ENCODE measurements at places on chromosomes 6 and 20.

DNA sequence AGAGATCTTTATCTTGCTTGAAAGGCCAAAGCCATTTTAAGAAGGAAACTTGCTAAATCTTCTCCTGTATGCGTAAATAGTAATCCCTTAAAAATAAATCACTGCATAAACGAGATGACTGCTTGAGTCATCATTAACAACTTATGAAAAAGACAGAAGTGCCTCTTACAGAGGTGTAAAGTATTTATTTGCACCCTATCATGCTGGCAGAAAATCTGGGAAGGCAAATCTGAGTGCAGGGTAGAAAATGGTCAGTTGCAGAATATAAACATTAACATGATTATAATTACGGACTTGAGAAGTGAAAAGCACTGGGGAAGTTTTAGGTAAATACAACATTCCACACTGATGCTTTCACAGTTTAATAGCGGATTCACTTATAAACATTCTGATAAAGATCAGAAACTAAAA is 67.5 kb upstream of the FBXO30 start:
- peak; percentile 10 for DNase-seq

DNA sequence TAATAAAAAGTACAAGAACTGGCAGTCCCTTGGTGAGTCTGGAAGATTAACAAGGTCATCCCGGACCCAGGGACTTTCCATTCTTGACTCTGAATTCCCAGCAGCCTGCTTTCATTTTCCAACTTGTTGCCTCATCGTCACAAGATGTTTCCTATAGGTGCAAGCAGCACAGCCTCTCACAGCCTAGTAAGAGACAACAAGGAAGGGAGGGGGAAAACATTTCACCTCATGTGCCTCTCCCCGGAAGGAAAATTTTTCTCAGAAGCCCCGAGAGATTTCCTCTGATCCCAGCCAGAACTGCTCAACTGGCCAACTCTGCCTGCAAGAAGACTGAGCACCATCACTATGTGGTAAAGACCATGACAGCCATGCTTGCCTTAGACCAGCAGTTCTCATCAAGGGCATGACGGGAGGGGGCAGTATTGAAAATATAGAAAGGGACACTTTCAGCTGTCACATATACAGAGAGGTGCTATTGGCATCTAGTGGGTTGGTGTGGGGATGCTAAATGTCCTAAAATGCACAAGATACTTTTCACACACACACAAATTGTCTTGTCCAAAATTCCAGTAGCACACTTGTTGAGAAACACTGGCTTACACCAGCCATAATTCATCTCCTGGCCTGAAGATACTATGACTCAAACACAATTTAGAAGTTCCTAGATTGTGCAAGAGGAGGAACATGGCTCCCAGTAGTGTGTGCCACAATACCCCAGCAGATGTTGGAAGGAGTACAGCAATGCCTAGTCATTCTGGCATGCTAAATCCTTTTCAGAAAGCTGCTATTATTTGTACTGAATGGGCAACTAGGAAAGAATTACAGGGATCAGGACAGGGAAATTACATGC is 10.8 kb upstream of the WTAP start:
- DNase-seq, result peak; percentile 92

GRCh38 chr6:44271406-44271723 is 1.1 kb downstream of the TMEM151B start:
- no peak for DNase-seq

DNA sequence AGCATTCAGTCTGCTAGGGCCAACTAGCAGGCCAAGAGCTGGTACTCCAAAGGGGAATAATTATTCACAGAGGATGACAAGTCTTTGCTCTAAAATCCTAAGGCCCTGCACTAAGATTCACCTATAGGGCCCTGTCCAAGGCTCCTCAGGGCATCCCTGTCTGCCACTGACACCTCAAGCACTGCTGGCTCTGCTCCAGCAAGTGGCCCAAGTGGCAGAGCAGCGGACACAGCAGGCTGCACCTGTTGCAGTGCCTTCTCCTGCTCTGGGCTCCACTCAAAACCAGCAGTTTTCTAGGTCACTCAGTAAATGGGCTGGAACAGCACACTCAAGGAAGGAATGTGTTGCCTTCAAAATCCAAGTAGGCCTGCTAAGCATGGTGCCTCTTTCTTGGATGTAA is 36.4 kb upstream of the SMOC2 start:
- no peak for DNase-seq

- DNase-seq, result no peak
Measured at GRCh38 chr20:60213126-60213893, 255.1 kb downstream of the CDH26 start.

DNA sequence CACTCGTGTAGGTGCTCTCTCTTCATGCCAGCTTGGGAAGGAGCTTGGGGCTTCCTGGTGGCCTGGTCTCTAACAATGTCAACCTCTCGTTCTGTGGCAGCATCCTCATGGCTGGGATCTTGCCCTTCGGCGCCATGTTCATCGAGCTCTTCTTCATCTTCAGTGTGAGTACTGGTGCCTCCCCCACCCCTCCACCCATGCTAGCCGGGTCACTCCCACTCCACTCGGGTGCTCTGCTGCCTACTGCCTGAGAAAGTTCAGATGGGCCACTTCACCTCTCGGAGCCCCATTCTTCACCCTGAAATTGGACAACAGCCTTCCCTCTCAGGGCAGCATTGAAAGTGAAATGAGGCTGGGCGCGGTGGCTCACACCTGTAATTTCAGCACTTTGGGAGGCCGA is 48.8 kb downstream of the TM9SF4 start:
- no peak for DNase-seq

DNA sequence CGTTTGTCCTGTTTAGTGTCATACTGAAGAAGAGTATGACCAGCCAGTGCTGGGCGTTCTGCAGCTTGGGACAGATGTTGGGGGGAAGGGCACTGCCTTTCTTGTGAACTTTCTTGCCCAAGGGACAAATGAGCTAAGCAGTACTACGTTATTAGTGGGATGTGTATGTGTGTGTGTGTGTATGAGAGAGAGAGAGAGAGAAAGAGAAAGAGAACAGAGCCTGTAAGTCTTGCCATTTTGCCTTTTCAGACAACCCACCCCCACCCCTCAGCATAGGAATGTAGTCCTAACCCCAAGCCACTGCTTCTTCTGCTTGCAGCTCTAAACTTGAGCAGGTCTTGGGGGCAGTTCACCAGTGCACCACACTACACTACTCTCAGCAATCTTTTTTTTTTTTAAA is 45.5 kb downstream of the E2F3 start:
- no peak for DNase-seq

DNA sequence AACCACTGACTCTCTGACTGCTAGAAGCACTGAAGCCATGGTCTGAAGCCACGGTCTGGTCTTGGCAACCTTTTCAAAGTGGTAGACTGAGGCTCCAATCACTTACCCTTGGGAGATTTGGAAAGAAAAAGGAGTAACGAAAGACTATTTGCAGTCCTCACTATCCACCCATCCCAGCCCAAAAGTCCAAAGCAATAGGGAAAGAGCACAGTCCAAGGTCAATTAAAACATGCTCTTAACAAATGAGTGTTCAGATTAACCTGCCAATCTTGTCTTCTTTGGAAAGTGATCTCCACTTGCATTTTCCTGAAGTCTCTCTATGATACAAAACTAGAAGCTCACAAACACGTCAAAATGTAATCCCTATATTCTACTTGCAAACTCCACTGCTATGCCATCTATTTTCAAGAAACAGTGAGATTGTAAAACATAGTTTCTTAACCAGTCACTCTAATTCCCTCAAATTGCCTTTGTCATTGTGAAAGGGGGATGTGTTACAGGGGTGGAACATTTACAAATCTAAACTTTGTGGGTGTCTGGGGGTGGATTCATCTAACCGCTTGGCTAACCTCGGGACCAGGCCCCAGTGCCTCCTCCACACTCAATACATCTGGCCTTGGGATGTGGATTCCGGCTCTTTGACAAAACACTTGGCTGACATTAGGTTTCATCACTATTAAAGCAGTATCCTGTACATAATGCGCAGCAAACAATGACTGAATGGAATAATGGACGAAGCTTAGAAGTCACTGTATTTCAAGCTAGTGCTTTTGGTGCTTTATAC is 56.4 kb downstream of the B4GALT5 start:
- peak; percentile 66 for DNase-seq

- peak; percentile 86 for DNase-seq
Measured at GRCh38 chr6:80637312-80637711, 530.8 kb downstream of the BCKDHB start.

DNA sequence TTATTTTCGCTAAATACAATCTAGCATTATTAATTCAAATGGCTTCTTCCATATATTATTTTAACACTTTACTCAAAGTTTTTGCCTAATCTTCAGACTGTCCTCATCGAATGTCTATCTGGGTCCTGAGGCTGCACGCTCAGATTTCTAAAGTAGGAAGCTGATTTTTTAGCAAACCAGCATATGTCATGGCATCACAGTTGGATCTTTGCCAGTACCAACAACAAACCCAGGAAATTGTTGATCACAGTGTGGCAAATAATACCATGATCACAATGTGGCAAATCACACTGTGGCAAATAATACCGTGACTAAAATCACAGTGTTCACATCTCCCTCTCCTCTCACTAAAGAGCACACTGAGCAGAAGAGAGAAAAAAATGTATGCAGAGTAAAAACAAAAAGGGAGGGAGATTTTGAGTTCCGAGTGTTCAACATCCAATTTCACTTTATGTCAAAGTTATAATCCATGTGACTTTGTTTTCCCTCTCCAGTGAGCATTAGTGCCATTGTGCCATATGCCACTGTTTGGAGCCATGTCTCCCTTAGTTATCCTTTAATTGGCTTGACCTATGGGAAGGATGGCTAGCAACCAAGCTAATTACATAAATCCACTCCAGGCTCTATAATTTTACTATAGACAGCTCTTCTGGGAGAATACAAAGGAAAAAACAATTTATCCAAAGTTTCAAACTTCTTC is 1059.6 kb downstream of the HACE1 start:
- DNase-seq, result no peak

GRCh38 chr20:51886891-51887608 is 84.7 kb upstream of the SALL4 start:
- peak; percentile 7 for DNase-seq

DNA sequence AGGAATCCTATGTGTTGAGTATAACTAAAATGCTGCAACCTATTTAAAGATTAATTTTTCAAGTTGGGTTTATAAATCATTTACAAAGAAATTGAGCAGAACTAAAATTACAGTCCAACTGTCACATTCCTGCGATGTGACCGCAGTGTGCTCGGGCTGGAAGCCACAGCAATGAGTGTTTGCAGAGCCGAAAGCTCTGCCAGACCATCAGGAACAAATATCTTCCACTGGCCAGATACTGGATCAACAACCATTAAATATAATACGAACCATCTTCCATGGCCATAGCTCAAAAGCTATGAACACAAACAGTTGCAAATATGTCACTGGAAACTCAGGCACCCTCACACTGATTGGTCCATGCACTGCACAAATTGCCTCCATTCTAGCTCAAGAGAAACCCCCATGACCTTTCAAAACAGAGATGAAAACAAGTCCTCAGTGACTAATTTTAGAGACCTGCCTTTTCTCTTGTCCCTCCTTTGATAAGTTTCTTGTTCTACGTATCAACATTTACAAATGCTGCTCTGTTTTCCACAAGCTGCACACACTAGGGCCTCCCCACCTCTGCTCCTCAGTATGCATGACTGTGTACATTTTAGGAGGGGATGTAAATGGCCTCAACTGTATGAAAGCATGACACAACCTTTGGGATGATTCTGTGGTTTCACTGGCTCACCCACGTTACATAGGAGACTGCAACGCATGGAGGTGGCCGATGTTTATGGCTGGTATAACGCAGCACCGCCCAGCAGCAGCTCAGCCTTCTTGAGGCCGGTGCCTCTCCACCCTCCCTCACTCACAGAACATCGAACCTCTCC is 171.7 kb downstream of the WDR27 start:
- DNase-seq, result peak; percentile 94
